ENCODE measurements at places on chromosomes 6 and 20.

DNA sequence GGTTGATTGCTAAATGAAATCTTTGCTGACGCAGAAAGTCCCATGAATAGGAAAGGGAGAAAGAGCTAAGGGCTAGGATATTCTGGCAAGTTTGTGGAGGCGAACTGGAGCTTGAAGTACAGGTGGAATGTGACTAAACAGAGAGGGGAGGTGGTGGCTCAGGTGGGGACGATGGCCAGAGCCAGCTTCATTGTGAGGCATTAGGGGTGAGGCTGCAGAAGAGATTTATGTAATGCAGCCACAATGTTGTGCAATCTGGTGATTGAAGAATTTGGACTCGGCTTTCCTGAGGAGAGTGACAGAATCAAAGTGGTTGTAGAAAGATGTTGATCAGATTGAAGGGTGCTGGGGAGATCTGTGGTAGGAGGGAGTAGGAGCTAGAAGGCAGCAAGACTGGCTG lies 42.9 kb upstream of the SPACA1 start:
- DNase-seq: no peak

- DNase-seq: no peak
Measured at GRCh38 chr6:136405420-136406029, 115.9 kb upstream of the BCLAF1 start.

GRCh38 chr6:129084406-129084805 lies 201.5 kb downstream of the LAMA2 start:
- DNase-seq: no peak

DNA sequence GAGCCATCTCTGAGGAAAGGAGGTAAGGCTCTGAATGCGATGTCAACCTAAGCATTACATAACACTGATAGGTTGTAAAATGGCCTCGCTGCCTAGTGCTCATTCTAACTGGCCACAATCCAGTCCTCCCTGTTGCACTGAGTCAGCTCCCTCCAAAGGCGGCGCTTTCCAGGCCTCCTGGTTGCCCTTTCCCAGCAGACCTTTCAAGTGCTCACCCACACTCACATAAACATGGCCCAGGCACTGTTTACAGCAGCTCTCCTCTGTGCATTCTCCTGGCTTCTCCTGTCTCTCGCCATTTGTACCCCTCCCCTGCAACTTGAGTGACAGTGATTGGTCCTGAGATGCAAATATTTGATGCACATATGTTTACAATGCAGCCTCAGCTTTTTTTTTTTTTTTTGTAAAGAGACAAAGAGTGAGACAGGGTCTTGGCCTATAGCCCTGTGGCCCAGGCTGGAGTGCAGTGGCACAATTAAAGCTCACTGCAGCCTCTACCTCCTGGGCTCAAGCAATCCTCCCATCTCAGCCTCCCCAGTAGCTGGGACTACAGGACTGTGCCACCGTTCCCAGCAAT lies 36.8 kb upstream of the PRND start:
- DNase-seq: no peak

GRCh38 chr6:33936886-33937285 lies 133.1 kb upstream of the MLN start:
- no peak for DNase-seq

GRCh38 chr6:17729223-17730077 lies 22.7 kb upstream of the NUP153 start:
- DNase-seq: no peak

- peak; percentile 42 for DNase-seq
Measured at GRCh38 chr6:158660333-158660754, 10.5 kb downstream of the SYTL3 start.

GRCh38 chr6:170455335-170455979 lies 97.7 kb downstream of the PSMB1 start:
- no peak for DNase-seq

DNA sequence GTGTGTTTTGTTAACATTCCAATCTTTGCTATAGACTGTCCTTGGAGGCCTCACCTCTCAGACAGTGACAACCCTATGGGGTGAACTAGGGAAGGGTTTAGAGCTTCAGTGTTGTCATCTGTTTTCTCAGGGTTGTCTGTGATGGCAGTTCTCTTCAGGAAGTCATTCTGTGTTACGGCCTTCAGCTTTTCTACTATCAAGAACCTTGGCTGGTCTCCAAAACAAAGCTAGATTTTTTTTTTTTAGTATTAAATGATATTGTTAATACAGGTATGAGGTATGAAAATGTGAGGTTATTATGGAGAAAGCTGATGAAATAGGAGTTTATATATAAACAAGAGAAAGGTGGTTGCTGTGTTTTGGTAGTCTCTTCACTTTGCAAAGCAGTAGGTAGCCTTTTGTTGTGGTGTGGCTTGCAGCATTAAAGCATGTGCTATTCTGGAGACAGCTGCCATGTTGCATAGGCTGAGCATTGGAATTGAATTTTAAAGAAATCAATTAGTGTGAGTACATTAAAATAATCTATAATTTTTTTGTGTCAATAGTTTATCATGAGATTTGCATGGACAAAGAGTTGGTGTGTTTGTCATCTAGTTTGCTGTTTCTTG lies 162.6 kb downstream of the CARMIL1 start:
- no peak for DNase-seq

DNA sequence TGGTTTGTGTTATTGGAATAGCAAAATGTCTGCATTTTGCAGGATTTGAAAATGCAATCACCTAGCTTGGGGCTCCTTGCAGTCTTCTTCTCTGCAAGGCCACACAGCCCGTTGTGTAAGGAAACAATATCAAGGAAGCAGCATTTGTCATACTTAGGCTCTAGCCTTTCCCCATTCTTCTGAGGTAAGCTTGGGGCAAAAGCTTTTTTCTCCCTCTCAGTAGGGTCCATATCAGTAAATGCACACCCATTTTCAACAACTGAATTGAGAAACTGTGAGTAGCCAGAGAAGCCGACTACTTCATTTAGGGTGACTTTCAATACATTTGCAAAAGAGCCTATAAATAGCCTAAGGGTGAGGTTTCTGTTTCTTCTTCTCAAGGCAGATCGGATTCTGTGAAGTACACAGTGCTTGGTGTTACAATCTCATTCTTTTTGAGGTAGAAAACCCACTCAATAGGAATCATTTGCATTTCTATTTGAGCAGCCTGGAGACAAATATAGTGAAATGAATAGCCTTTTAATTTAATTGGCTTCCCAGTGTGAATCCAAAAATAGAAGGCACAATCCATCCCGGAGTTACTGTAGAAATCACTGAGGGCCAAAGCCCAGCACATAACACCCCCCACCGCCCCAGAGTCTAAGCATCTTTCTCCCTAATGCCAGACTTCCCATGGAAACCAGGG lies 61.8 kb downstream of the BTBD3 start:
- DNase-seq: no peak

DNA sequence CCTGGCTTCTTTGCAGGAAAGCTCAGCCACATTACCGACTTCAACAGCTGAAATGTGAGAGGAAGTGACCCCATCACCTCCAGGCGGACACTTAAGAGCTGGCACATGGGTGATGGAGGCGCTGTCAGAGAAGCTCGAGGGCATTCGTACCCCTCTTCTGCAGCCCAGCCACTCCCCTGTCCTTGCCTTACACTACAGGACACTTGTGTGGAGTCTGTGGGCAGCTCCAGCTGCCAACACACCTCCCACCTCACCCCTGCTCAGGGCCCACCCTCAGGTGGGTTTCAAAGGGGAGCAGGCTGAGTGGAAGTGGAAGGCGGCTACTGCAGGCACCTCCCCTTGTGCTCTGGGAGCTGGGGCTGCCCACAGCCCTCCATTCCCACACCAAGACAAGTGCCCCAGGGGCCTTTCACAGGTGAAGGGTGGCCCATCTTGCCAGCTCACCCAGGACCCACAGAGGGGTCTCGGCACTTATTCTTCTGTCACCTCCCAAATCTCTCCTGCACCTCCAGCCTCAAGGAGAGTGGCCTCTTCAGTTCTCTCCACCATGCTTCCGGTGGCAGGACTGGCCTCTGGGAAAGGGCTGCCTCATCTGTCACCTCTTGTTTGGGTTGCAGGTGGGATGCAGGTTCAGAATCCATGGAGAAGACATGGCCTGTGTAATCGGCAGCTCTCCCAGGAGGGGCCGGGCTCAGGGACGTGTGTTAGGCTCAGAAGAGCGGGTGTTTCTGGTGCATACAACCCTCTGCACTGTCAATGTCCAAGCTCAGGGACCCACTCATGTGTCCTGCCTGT lies 49.8 kb downstream of the IRF4 start:
- no peak for DNase-seq

- no peak for DNase-seq
Measured at GRCh38 chr6:154938221-154938580, 56.9 kb upstream of the TIAM2 start.

All from glutamatergic neuron (in vitro differentiated cells).